Endodermal cell (in vitro differentiated cells): ENCODE measurements at places on chromosomes 4 and X. TPM values are rescaled to one million over a fixed set of nuclear protein-coding genes. Genes with fewer than 3 reads are reported as not detected.

GRCh38 chr4:128682942-128683666 lies 126.4 kb upstream of the JADE1 start:
- peak; percentile 55 for DNase-seq

Gene MAOA
- total RNA-seq: 0.38 to 1.5 TPM (median 0.40 TPM) in 3 replicates

Gene PAGE2
- total RNA-seq: 0.92 TPM in 1 of 3 replicates, not detected in the others

- no peak for DNase-seq
Observed at GRCh38 chr4:146329050-146329716, 114.8 kb downstream of the REELD1 start.

DNA sequence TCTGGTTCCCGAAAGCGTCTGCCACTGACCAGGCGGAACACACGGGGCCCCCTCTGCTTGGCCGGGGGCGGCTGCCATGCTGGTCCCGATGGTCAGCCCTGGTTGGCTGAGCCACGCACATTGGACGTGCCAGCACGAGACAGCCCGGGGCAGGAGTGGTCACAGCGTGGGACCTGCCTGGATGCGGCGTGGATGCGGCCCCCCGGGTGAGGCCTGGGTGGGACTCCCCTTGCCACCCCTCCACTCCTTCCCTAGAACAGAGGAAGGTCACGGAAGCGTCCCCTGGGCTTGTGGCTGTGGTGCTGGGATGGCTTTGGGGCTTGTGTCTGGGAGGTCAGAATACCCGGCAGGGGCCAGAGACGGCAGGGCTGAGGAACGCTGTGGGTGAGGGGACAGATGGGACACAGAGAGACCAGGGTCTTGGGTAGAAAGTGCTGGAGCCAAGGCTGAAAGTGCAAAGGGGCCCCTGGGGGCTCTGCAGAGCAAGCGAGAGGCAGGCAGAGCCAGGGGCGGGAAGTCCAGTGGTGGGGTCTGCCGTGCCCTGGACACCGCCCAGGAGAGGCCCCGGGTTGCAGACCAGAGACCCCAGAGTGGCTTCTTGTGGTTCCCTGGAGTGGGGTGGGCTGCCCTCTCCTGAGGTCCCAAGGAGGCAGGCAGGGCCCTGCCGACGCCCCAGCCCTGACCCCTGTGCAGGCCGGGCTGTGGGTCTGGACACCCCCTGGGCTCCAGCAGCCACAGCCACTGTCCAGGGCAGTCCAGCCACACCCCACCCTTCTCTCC lies 8.6 kb upstream of the CPLX1 start:
- DNase-seq: no peak

GRCh38 chrX:131405497-131405896 lies 116.4 kb upstream of the IGSF1 start:
- DNase-seq: peak; percentile 44

Gene ADAMTS3
- total RNA-seq: 5.2 and 5.8 TPM in 2 replicates

- DNase-seq: peak; percentile 65
Observed at GRCh38 chr4:19063662-19064061, 1042.1 kb upstream of the LCORL start.

Gene FAM114A1
- total RNA-seq: 19.3 and 20.1 TPM in 2 replicates

Gene NBDY
- 54.9 and 64.2 TPM in 2 replicates for total RNA-seq

GRCh38 chr4:52788806-52789205 lies 37.6 kb upstream of the ERVMER34-1 start:
- DNase-seq: peak; percentile 47

GRCh38 chrX:9153300-9153699 lies 119.4 kb upstream of the FAM9B start:
- DNase-seq: no peak

DNA sequence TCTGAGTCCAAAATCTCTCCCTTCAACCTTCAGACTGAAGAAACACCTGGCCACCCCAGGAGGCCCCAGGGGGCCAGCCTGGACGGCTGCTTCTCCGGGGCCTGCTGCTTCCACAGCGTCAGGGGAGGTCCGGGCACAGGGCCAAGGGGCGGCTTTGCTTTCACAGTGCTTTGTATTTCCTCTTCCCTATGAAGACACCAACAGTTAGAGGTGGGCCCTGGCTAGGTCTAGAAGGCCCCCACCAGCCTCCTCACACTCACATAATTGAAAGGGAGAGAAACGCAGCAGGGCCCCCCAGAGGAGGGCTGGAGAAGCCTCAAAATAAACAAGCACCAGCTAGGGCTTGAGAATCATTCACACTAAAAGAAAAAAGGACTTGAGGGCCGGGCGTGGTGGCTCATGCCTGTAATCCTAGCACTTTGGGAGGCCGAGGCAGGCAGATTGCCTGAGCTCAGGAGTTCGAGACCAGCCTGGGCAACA lies 17.8 kb downstream of the SCD5 start:
- DNase-seq: peak; percentile 75

Gene NAA11
- total RNA-seq: not detected in 3 replicates

- DNase-seq: no peak
Observed at GRCh38 chr4:108116423-108117168, 52.1 kb downstream of the LEF1 start.
